RPMI8226 (cell line): ENCODE measurements at places on chromosomes 6 and 20.

DNA sequence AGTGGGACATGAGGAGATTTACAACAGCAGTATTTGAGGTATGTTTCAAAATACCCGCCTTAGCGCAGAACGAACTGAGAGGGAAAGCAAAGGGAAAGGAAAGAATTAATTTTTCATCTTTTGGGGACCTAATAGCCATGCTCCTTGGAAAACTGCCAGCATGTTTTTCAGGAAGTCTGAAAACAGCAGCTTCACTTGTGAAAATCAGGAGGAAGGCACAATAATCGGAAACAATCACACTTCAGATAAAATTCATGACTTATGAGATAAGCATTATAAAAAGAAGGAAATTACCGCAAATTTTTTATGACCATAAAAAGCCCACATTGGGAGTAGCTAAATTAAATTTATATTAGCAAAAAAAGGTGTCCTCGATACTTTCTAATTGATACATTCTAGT, 541.1 kb downstream of the HAO1 start:
- DNase-seq = no peak

DNA sequence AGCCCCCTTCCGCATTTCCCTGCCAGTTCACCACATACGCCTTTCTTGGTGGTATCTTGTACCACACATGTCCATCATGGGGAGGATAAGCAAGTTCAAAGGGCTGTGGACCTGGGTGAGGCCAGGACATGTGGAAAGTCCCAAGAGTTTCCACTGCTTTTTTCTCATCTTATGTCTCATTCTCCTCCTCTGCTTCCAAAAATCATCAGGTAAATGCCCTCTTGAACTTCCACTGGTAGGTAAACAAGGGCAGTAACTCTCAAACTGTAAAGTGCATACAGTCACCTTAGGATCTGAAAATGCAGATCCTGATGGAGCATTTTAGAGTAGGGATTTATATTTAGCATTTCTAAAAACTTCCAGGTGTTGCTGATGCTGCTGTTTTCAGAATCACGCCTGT, 7.9 kb upstream of the SIRT5 start:
- peak; percentile 39 for DNase-seq

GRCh38 chr20:17504066-17504897, 26.9 kb downstream of the BFSP1 start:
- DNase-seq = no peak

DNA sequence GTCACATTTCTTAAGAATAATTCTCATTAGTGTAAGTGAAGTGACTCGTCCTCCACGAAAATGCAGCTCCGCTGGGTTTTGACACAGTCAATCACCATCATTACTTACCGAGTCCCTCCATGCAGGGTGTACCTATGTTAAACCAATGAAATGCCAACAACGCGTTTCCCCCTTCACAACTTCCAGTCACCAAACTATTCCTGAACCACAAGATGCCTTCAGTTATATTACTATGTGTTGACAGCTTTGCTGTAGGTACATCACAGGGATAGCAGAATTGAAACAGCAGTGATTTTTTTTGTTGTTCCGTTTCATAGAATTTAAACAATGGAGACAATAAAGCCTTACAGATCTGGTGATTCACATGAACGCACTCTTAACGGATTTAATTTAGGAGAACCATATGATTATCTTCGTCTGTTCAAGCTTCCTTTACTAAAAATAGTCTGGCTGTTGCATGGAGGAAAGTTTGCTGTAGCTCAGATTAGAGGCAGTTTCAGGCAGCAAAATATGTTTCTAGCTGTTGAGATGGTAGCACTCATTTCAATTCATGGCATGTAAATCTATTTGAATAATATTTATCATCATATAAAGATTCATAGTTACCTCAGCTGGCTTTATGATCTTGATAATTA, 652.8 kb downstream of the PRKN start:
- no peak for DNase-seq

DNA sequence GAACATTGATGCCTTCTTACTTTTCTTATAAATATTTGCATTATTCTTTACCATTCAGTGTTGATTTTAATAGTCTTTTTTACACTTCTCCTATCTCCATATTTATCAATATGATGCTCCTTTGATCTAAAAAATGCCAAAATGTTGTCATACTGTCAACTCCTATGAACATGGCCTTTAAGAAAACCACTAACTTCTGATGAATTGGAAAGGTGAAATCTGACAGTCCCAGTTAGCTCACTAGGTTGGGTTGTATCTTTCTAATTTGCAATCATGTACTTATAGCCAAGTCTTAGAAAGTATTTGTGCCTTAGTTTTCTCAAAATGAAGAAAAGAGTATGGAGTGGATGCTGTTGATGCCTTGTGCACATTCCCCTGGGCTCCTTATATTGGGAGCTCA, 75.4 kb upstream of the SPACA1 start:
- no peak for DNase-seq

DNA sequence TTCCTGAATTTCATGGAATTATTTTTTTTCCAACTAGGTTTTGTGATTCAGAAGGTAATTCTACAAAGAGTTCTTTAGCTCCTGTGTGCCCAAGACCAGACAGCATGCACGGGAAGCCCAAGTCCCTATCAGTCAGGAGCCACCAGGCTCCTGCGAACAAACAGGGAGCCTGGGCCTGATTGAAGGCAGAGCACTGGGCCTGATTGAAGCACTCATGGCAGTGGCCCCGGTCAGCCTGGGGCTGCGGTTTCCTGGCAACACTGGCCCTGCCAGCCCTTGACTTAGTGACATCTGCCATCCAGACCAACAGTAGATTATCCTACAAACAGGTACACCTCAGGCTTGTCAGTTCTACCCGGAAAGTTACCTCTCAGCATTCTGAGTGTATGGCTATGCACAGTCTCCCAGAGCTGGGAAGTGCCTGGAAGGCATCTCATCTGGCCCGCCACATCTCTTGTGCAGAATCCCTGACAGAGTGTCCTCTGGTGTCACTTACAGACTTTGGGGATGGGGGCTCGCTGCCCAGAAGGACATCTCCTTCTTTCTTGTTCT, 133.8 kb downstream of the VEGFA start:
- DNase-seq = no peak

GRCh38 chr6:133682506-133683307, 206.2 kb upstream of the TCF21 start:
- no peak for DNase-seq

GRCh38 chr6:12296255-12296573, 6.1 kb downstream of the EDN1 start:
- DNase-seq = no peak

- no peak for DNase-seq
These were observed 40.4 kb downstream of the WASF1 start for GRCh38 chr6:110139052-110139451.

DNA sequence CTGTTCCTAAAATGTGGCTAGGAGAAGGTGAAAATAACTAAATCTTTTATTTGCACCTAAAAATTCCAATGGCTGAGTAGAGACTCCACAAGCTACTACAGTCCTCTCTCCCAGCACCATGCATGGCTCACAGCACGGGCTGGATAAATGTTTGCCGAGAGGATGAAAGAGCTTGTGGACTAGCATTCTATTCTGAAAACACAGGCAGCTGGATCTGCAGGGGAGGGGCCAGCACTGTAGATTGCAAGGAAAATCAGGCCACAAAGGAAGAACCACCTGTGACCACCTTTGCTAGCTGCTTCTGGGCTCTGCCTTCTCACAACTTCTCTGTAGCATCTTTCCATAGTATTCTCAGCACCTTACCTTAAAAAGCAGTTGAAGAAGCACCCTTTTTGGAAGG, 46.6 kb downstream of the CLIC5 start:
- DNase-seq = no peak

GRCh38 chr6:170074907-170075306, 216.0 kb downstream of the DLL1 start:
- DNase-seq = no peak

- no peak for DNase-seq
These were observed 46.0 kb downstream of the CPXM1 start for GRCh38 chr20:2754424-2754823.

DNA sequence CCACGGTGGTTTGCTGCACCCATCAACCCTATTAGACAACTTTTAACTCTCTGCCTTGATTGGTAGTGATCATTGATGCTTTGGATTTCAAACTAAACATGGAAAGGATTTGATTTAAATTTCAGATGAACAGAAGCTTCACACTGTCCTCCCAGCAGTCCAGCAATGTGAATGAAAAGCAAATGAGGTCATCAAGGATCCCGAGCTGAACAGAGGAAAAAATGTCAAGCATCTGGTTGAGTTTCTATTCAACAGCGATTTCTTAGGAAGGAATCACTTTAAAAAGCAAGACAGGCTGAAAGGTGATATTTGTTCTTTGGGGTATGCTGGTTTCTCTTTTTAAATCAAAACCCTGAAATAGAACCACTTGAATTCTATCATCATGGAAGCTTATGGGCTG, 10.6 kb upstream of the SAMD3 start:
- no peak for DNase-seq

GRCh38 chr6:157099912-157100593, 223.3 kb downstream of the TMEM242 start:
- no peak for DNase-seq

DNA sequence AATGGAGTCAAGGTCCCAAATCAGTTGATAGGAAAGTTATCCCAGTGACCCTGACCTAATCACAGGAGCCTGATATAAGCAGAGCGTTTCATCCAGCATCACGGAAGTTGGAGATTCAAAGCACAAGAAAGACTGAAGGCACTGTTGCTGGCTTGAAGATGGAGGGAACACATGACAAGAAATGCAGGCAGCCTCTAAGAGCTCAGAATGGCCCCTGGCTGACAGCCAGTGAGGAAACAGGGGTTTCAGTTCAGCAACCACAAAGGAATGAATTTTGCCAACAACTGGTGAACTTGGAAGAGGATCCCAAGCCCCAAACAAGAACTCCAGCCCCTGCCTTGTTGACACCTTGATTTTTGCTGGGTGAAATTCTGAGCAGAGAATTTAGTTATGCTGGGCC, 778.5 kb downstream of the MAFB start:
- no peak for DNase-seq

DNA sequence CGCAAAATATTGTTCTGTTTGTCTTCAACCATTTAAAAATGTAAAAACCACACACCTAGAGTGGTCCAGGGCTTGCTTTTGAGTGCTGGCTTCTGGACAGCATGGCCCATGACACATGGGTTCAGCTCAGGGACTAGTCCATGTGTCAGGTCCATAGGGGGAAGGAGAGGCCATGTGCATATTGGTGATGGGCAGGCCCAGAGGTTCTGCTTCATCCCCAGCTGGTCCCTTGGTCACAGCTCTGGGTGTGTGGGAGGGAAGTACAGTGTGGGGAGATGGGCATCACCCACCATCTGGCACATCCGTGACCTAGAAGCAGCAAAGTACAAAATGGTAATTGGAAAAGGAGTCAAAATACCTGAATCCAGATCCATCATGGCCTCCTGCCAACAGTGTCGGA, 50.7 kb downstream of the STK35 start:
- no peak for DNase-seq

GRCh38 chr6:53647462-53648094, 18.0 kb downstream of the KLHL31 start:
- DNase-seq = peak; percentile 67

DNA sequence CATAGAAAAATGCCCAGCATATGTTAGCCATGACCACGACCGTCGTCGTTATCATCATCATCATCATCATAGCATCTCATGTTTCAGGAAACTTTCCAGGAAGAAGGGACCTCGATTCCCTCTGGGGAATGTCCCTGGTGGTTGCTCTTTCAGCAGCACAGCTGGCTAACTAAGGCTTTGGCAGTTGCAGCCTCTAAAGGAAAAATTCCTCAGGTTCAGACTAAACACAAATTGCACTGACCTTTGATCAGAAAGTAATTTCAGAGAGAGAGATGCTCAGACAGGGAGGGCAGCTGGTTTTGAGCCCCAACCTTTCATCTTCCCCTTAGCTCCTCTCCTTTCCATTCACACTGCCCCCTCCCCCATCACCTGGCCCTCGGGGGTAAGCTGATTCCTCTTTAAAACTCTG, 5.6 kb upstream of the CFB start:
- DNase-seq = no peak

DNA sequence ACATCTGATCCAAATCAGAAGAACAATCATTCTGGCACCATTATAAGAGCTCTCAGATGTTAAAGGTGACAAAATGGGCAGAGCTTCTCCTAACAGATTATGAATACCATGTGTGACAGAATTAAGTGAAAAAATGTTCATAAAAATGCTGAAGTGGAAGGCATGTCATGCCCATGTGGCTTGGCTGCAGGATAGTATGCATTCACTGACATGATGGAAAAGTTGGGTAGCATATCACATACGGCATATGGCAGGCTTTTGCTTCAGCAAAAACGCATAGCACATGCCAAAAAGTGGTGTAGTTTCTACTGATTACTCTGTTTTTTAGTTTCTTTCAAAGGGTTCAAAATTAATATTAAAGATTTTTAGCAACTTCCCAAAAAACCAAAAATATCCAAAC, 731.5 kb upstream of the EPHA7 start:
- DNase-seq = no peak

GRCh38 chr20:9374480-9374879, 139.9 kb upstream of the LAMP5 start:
- DNase-seq = no peak

DNA sequence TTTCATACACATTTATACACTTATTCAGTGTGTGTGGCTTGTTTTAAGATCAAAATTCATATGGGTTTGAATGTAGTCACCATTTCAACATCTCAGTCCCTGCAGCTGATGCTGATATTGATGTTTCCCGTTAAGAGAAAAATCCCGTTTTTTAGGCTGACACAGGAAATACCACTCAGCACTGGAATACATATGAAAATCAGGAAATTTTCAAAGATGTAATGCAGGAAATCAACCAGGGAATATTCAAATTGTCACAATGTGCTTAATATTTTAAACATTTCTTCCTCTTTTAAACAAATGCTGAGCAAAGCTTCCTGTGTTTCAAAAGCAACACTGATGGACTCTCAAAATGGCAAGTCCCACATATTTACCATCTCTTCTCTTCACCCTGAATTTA, 94.5 kb upstream of the MARCKS start:
- DNase-seq = no peak
